Stimulated activated CD4-positive, alpha-beta T cell treated with anti-CD3 and anti-CD28 coated beads, Interleukin-1b, Interleukin-23, amount 100 ng/mL, for 4 hours (primary cell): ENCODE measurements at places on chromosomes 4 and X.

DNA sequence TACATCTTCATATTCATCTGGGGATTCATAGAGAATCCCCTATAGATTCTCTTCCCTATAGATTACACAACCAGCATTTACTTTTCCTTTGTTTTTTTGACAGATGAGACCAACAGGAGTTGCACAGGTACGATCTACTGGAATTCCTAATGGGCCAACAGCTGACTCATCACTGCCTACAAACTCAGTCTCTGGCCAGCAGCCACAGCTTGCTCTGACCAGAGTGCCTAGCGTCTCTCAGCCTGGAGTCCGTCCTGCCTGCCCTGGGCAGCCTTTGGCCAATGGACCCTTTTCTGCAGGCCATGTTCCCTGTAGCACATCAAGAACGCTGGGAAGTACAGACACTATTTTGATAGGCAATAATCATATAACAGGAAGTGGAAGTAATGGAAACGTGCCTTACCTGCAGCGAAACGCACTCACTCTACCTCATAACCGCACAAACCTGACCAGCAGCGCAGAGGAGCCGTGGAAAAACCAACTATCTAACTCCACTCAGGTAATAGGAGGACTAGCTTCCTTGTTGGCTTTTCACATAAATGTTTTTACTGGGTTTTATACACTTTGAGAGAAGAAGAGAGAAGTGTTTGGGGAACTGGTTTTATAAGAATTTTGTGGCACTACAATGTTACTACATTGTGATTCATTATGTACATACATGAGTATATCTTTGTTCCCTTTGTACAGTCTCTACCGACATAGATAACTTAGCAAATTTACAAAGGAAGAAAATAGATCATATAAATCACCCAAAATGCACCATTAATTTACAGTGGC lies 137.2 kb downstream of the DIPK2B start:
- no peak for DNase-seq

- no peak for DNase-seq
Observed at GRCh38 chrX:113644426-113644825, 803.8 kb upstream of the AMOT start.

DNA sequence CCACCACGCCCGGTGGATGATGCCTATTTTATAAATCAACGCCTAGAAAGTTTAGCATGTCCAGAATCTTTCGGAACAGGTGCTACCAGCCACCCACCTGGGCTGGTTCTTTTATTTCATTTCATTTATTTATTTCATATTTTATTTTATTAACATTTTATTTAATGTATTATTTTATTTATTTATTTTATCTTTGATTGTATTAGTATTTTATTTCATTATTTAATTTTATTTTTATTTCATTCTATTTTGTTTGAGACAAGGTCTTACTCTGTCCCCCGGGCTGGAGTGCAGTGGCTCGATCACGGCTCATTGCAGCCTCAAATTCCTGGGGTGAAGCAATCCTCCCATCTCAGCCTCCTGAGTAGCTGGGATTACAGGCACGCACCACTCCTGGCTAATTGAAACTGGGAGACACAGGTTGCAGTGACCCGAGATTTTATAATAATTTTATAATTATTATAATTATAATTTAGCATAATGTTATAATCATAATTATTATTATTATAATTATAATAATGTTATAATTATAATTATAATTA lies 187.2 kb downstream of the SHOX start:
- no peak for DNase-seq

DNA sequence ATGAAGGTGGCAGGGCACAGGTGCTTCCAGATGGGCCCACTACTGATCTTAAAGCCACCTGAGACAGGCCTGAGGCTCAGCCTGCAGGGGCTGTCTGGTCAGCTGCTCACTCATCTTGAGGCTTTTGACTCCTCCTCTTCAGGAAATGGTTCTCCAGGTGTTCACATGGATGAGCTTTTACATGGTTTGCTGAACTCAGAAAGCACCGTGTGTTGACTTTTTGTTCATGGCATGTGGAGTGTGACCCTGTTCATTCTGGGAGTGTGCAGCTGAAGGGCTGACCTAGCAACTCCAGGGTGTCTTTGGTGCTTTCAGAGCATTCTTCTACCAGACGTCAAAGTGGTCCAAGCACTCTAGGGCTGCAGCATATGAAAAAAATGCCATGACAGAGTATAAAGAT lies 111.1 kb downstream of the CCNG2 start:
- DNase-seq, result no peak

GRCh38 chr4:156829201-156829873 lies 142.3 kb downstream of the PDGFC start:
- DNase-seq, result no peak

DNA sequence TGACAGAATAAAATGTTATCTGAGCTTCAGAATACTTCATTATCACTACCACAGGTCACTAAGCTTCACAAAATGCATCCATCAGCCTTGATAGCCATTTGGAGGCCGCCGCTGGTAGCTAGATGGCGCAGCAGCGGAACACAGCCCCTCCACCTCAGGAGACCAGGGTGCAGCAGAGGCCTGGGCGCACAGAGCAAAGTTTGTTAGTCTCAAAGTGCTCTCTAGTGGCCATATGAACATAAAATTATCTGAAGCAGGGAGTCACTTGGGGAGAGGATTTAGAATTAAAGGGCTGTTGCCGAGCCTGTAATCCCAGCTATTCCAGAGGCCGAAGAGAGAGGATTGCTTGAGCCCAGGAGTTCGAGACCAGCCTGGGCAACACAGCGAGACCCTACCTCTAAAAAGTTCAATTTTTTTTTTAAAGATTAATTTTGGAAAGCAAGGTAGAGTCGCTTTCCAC lies 8.1 kb upstream of the DCTD start:
- DNase-seq, result peak; percentile 42

DNA sequence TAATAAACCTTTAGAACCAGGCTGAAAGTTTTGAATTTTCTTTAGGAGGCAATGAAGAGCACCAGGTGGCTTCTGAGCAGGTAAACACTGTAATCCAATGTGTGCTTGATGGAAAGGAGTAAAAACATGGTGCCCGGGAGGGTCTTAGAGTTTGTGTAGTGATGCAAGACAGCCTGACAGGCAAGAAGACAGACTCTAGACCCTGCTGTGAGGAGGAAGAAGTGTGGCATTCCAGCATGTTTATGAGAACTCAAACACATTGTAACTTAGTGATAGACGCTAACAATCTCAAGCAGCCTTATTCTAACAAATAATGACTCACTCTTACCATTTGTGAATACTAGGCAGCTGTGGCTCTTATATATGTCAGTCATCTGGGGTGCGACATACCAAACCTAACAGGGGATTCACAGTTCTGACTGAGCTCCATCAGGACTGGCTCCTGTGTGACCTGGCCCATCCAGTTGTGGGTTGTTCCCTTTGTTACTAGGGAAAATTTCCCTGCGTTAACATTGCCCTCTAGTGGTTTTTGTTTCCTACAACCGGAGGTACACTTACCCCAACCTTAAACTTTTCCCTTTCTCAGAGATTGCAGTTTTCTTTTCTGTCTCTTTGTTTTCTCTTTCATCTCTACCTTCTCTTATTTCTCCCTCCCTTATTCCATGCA lies 53.8 kb downstream of the VSIG4 start:
- DNase-seq, result peak; percentile 37

DNA sequence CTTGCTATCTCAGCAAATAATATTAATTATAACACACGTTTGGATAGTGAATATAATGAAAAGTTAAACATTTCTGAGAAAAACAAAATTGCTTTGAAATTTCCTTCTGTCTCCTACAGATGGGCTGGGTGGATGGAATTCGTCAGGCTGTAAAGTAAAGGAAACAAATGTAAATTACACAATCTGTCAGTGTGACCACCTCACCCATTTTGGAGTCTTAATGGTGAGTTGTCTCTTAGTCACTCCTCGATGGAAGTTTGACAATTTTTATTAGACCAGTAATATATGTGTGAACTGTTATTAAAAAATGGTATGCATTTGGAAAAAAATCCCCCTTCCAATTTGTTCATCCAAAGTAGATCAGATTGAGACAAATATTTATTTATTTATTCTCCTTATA lies 92.5 kb upstream of the BRS3 start:
- no peak for DNase-seq

GRCh38 chr4:25013756-25014661 lies 16.7 kb downstream of the LGI2 start:
- no peak for DNase-seq

GRCh38 chr4:36288731-36289426 lies 7.5 kb downstream of the DTHD1 start:
- no peak for DNase-seq

- DNase-seq, result no peak
Observed at GRCh38 chr4:88291003-88291402, 6.6 kb upstream of the PPM1K start.

DNA sequence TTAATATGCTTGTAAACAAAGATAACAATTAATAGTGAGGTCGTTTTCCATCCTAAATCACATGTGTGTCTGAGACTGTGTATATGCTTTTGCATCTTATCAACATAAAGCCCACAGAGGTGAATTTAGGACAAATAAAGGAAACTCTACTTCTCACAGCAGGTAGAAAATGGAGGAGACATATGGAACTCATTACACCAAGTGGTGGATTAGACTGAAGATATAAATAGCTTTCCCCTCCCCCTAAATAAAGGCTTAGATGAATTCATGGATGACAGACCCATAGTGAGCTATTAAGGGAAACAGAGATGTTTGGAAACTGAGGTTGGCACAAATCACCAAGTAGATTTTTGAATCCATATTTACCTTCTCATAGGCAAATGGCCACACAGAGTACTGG lies 79.7 kb downstream of the GRIA3 start:
- DNase-seq, result no peak

DNA sequence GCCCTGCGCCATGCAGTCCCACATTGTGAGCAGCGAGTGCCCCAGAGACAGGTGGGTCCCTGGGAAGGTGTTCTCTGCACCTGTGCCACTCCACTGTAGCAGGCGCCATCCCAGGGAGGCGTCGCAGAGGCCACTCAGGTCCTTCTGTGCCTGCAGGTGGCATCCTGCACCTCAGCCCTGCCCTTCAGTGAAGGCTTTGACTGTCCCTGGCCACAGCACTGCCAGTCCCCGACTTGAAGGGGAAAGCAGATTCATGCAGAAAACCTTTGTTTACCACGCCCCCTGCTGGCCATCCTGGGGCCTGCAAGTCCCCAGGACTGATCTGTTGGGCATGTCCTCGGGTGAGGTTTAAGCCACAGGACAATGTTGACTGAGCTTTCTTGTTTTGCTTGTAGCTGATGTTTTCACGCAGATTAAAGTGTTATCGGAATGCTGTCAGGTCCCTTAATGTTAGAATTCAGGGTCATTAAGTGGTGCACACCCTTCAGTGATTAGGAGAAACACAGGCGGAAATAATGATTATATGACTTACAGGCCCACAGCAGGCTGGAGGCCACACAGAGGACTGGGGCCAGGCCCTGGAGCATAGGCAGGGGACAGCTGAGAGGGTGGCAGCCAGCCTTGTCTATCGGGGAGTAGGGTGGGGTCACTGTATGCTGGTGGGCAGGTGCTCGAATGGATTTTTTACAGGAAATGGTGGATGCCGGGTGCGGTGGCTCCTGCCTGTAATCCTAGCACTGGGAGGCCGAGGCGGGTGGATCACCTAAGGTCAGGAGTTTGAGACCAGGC lies 5.0 kb downstream of the TACC3 start:
- peak; percentile 93 for DNase-seq

DNA sequence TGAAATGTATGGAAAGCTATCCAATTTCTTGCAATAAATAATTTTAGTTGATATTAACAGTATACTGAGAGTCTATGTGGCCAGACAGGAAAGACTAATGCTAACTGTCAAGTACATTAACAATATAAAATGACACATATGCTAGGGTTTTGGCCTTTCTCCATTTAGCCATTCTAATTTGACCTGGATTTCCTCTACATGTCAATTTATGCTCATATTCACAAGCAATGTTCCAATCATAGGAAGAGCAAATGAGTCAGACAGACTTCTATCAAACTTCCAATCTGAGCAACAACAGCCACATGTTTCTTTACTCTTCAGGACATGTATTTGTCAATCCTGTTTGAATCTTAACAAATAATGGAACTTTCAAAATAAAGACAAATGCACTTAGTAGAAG lies 53.6 kb downstream of the CORIN start:
- no peak for DNase-seq

- no peak for DNase-seq
Observed at GRCh38 chr4:41256131-41256739, 493 bp upstream of the UCHL1 start.

DNA sequence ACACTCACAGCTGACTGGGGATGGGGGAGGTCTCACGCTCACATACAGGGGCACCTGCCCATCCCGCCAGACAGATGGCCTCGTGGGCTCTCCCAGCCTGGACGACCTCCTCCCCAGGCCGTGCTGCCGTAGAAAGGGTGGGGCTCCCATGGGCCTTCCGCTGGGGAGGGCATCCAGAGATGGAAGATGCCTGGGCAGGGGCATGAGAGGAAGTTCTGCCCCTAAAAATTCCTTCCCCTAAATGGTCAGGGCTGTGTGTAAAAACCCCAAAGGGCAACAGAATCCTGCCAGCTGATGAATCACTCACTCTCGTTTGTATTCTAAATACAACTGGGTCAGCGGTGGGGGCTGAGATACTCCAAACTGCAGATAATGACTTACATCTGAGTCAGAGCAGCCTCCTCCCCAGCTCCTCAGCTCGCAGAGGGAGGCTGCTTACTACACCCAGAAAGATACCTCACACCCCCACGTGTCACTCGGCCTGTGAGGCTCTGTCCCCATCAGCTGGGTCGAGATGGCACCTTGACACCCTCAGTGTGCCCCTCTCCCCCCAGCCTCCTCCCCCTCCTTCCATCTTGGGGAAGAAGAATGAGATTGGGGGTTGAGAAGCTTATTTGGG lies 10.1 kb downstream of the WDR1 start:
- peak; percentile 57 for DNase-seq

DNA sequence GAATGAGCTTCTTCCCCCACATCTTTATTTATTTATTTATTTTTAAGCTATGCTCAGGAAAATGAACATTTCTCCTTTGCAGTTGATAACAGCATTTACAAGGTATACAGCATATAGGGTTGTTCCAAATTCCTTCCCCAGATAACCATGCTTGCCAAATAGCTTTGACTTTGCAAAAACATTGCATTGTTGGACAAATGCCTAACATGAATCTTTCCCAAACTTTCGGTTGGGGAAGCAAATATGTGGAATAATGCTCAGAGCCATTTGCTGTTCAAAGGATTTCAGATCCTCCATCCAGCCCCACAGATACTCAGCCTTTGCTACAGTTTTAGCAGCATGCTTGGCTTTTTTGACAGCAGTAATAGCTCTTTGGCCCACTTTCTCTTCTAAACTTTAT lies 127.2 kb upstream of the AGA start:
- DNase-seq, result no peak

- DNase-seq, result no peak
Observed at GRCh38 chr4:150974750-150975149, 40.3 kb downstream of the LRBA start.

- DNase-seq, result no peak
Observed at GRCh38 chr4:89868999-89869589, 25.6 kb upstream of the MMRN1 start.

GRCh38 chr4:2127609-2128332 lies 68.6 kb downstream of the NAT8L start:
- no peak for DNase-seq

DNA sequence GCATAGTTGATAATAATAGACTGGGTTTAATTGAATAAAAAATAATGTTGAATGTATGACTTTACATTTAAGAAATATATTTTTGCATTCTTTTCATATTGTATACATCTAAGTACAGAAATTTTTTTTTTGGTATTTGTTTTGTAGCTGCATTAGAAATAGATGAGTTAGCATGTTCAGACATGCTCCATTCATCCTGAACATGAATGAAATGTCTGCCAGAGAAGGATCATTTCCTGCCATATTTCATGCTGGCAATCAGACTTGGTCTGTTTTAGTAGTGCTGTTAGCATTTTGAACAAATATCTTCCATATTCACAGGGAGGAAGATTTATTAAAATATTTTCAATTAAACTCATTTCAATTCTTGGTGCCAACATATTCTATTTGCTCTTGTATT lies 98.9 kb downstream of the FRMPD4 start:
- no peak for DNase-seq
